ENCODE measurements at places on chromosomes 4 and X.

- no peak for DNase-seq
Observed at GRCh38 chr4:73704314-73705055, 35.9 kb upstream of the CXCL8 start.

- no peak for DNase-seq
Observed at GRCh38 chr4:108795733-108796132, 32.9 kb upstream of the ETNPPL start.

DNA sequence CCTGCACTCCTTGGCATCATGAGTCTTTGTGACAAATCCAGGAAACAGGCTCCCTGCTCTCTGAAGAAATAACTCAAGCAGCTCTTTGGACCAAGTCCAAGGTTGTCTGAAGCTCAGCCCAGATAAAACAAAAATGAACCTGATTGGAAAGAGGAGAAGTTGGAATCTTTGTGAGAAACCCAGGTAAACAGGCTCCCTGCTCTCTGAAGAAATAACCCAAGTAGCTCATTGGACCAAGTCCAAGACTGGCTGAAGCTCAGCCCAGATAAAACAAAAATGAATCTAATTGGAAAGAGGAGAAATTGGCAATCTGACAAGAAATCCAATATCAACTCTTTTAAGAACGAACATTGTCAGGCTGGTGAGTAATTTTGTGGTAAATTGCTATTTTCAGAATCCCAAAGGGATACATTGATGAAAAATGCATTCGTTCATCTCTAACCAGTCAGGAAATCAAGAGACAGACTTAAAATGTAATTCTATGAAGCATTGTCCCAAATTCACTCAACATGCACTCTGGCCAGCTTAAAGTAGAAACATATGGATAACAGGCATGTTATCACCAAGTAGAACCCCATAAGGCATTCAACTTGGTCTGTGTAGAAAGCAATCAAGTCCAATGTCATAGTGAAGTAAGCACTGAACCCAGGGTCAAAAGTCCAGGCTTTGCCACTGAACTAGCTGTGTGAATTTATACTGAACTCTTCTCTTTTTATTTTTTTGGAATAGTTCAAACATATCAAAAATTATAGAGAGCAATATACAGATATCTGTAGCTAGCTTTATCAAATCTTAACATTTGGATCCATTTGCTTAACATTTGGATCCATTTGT is 16.8 kb upstream of the NFXL1 start:
- no peak for DNase-seq

- DNase-seq = no peak
Observed at GRCh38 chr4:181418496-181418895, 824.7 kb upstream of the TENM3 start.

DNA sequence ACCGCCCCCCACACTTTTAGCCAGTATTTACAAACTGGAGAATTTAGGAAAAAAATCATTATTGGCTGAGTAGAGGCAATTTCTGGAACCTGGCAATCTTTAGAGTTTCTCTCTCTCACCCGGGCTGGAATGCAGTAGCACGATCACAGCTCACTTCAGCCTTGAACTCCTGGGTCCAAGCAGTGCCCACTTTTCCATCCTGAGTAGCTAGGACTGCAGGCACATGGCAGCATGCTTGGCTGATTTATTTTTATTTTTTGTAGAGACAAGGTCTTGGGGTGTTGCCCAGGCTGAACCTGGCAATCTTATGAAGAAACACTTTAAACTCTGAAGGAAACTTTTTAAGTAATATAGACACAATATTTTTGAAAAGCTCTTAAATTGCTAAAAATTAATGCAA is 120.1 kb downstream of the AFF1 start:
- no peak for DNase-seq

- no peak for DNase-seq
Observed at GRCh38 chr4:38189445-38189844, 229.2 kb downstream of the PTTG2 start.

DNA sequence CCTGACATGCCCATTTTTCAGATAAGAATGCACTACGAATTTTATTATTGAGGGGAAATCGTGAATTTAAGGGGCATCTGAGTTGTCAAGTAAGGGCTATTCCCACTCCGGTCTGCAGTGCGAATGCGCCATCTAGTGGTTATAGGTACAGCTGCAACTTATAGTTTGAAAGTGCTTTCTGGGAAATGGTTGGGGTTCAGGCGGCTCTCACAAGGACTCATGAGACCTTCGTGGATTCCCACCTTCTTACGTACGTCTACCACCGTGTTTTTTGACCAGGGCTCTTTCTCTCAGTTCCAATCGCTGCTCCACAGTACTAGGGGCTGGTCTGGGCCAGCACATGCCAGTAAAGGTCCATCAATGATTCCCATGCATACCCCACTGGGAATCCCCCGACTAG is 12.3 kb downstream of the MSL3 start:
- DNase-seq = no peak

GRCh38 chr4:7782783-7783182 is 156.9 kb downstream of the AFAP1 start:
- no peak for DNase-seq

DNA sequence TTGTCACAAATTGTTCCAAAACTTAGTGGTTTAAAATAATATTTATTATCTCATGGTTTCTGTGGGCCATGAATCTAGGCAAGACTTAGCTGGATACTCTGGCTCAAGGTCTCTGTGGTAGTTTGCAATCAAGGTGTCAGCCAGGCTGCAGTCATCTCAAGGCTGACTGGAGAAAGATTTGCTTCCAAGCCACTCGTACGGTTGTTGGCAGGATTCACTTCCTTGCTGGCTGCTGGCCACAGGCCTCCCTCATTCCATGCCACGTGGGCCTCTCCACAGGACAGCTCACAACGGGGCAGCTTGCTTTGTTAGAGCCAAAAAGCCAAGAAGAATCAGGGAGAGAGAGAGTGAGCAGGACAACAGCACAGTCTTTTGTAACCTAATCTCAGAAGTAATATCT is 101.4 kb downstream of the WWC2 start:
- no peak for DNase-seq

GRCh38 chr4:173958445-173958844 is 325.0 kb downstream of the FBXO8 start:
- DNase-seq = no peak

- DNase-seq = no peak
Observed at GRCh38 chr4:14386196-14386595, 616.1 kb upstream of the CPEB2 start.

DNA sequence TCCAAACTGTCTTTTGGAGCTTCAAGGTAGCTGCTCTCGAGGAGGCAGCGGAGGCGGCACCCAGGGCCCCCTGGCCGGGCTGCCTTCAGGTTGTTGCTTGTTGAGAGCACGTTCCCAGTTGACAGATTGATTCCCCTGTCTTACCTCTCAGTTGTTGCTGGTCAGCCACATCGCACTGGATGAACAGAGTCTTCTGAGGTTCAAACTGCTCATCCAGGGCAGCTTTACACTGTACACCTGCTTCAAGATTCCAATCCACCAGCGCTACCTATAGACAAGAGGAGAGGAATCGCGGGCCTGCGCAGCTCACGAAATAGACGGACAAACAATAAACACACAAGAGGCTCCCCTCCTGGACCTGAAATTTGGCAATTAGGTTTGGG is 497 bp downstream of the HPGD start:
- no peak for DNase-seq

- DNase-seq = no peak
Observed at GRCh38 chrX:13091111-13091765, 46.8 kb upstream of the FAM9C start.

DNA sequence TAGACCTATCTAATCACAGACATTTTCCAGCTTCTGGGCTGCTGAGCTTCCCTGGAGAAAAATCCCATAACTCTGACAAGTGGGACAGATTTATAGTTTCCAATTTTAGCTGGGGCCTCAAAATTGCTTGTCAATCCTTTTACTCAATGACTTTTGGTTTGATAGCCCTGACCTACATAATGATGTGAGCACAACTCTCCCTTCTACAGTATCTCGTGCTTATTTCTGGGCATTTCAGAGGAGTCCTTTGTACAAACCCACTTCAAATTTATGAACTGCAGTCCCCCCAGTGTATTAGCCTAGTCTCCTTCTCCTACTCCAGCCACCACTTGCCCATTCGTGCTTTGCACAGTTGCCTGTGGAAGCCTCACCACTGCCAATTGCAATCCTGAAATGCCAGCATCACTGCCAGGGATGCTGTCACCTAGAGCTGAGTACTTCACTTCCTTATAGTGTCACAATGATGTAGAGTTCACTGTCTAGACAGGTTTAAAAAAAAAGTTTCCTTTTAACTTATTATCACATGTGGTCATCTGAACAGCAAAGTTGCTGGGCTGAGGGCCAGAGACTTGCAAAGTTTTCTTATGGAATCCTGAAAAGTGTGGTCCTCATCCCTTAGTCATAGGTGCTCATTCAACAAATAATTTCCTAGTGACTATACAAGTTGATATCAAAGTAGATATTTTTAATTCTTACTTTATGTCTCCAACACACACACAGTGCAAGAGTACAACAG is 21.2 kb downstream of the TRAM1L1 start:
- no peak for DNase-seq

DNA sequence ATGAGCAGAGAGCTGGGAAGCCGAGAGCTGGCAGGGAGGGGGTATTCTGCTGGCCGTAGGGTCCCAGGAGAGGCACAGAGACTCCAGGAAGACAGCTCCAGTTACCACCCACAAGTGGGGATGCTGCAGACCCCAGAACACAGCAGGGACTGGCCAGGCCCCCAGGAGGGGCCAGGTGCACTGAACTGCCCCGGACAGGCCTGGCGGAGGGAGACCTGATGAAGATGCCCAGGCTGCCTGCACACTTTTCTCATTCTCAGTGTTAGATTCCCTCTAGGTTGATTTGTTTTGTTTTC is 110.8 kb downstream of the CPZ start:
- DNase-seq = no peak

GRCh38 chr4:163485589-163485988 is 8.9 kb upstream of the TMA16 start:
- no peak for DNase-seq

- DNase-seq = no peak
Observed at GRCh38 chr4:17713779-17714178, 67.6 kb downstream of the FAM184B start.

GRCh38 chr4:2083116-2083825 is 24.1 kb downstream of the NAT8L start:
- DNase-seq = no peak

GRCh38 chrX:112784692-112785091 is 55.9 kb downstream of the AMOT start:
- no peak for DNase-seq

- DNase-seq = no peak
Observed at GRCh38 chrX:40444798-40445496, 135.8 kb upstream of the ATP6AP2 start.

DNA sequence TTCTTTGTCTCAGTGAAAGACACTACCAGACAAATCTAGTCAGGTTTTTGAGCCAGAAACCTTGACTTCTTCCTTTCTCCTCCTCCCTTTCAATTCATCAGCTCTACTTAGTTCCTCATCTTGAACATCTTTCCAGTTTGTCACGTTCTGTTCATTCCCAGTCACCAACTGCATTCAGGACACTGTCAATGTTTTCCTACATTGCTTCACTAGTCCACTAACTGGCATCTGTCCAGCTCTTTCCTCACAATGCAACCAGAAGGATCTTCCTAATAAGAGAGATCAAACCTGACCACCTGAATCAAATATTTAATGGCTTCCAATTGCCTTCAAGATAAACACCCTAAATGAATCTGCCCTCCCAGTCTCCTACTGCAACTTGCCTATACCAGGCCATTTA is 52.5 kb downstream of the SYNPO2 start:
- no peak for DNase-seq

Data from stimulated activated CD4-positive, alpha-beta T cell treated with anti-CD3 and anti-CD28 coated beads, Interleukin-15, amount 100 ng/mL, for 1 hour (primary cell).